Stimulated activated CD4-positive, alpha-beta T cell treated with anti-CD3 and anti-CD28 coated beads, Interleukin-2, amount 100 ng/mL, for 24 hours (primary cell): ENCODE measurements at places on chromosomes 1 and 21.

DNA sequence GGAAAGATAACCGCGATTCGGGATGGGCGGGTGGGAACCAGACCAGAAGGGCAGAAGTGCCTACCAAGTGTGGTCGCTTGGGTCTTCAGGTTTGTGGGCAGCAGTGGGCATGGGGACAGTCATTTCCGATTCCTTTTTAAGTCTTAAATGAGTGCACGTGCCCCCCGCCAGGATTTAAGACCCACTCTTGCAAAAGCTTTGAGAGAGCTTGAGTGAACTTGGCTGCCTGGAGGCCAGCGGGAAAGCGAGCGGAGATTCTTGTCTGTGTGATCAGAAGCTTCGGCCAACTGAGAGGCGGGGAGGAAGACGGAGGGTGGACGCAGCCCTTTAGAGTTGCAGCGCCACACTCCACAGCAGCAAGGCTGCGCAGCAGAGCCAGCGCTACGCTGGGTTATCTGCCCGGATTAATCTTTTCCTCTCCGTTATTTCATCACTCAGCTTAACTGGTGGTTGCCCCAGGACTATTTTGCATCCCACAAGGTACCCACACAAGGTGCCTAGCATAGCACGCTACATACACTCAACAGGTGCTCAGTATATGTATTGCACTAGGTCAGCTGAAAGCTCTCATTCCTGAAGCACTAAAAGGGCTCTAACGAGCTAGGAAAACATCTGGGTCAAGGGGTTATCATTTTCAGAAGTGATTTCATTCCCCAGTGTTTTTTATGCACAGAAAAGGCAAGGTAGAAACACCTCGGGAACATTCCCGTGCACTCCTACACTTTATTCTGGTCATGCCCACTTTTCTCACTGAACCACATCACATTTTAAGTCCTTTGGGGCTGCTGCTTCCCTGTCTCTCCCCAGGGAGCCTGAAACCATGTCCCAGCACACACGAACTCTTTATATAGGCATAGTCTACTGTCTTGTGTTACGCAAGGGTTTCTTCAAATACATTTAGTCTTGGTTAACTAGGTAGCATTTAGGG lies 1.5 kb upstream of the BATF3 start:
- peak; percentile 36 for DNase-seq

- DNase-seq, result peak; percentile 60
Measured at GRCh38 chr21:44845418-44846223, 27.8 kb upstream of the SUMO3 start.

- no peak for DNase-seq
Measured at GRCh38 chr1:175234639-175235038, 42.1 kb upstream of the KIAA0040 start.

- DNase-seq, result no peak
Measured at GRCh38 chr1:29317916-29318530, 81.7 kb downstream of the PTPRU start.
